Skeletal muscle cell (primary cell): ENCODE measurements at places on chromosomes 2 and 18.

- DNase-seq: no peak
These were observed 218.6 kb downstream of the TCF4 start for GRCh38 chr18:55369346-55369745.

DNA sequence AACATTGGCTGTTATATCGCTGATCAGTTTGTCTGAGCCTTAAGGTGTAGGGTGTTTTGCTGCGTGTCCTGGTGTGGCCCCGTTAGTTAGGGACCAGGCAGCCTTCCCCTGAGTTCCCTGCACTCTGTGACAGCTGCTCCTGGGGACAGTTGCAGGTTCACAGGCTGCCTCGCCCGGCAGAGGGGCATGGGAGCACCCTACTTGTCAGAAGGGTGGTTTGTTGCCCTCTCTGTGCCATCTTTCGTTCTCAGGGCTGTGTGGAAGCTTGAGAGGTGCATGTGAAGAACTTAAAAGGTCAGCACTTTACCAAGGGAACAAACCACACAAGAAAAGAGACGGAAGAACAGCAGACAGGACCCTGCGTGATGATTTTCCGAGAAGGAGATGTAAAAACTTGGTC lies 159.6 kb downstream of the LDLRAD4 start:
- DNase-seq: no peak

DNA sequence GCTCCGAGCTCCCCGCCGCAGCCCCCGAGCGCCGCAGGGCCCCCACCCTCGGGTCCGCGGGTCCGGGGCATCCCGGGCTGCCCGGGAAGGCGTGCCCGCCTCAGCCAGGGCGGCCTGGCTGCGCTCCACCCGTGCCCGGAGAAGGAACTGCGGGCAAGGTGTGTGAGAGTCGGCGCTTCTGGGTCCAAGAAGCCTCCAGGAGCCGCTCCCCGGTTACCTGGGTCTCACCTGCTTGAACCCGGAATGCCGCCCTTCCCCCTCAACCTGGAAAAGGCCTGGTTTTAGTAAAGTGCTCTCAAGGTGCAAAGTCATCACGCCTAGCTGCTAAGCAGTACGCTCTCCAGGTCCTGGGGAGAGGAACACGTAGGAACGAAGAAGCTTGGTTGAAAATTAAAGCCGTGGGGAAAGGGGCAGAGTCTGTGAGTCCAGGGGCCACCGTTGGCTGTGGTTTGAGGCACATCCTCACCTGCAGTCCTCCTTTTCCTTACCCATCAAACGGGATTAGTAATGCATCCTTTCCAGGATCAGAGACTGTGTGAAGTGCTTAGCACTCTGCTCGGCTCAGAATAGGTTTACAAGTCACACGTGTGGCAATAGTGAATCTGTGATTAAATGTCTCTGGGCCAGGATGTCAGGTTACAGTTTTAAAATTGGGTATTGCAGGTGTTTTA lies 1.2 kb downstream of the ASAP2 start:
- no peak for DNase-seq

DNA sequence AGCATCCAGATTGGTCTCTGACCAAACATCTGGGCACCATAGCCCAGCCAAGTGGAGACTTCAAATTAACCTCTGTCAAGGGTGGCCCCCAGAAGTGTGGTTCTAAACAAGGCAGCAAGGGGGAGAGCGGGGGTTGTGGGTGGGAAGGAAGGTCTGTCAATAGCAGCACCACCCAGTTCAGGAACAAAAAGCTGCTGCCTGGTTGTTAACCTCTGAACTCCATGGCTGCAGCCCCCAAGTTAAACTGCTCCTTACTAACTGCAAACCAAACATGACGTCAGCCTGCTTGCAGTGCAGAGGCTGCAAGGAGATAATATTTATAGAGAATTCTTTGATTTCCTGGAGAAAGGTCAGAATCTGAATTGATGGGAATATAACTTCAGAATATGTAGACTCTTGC lies 76.5 kb downstream of the ARL4C start:
- DNase-seq: no peak

GRCh38 chr2:16129716-16130540 lies 189.6 kb downstream of the MYCN start:
- no peak for DNase-seq

DNA sequence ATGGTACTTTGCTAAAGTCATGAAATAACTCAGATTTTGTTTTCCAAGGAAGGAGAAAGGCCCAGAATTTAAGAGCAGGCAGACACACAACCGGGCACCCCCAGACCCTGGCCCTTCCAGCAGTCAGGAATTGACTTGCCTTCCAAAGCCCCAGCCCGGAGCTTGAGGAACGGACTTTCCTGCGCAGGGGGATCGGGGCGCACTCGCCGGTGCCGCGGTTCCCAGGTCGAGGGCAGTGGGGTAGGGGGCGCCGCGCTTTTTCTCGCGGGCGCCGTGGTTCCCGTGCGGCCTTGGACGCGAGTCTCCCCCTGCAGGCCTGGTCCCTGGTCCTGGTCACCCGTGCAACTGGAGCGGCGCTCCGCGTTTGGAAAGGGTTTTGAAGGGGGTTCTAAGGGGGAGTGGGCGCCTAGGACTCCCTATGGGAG lies 1.2 kb downstream of the ZNF236 start:
- DNase-seq: no peak

- no peak for DNase-seq
These were observed 78.0 kb downstream of the MARCHF4 start for GRCh38 chr2:216294305-216294704.

DNA sequence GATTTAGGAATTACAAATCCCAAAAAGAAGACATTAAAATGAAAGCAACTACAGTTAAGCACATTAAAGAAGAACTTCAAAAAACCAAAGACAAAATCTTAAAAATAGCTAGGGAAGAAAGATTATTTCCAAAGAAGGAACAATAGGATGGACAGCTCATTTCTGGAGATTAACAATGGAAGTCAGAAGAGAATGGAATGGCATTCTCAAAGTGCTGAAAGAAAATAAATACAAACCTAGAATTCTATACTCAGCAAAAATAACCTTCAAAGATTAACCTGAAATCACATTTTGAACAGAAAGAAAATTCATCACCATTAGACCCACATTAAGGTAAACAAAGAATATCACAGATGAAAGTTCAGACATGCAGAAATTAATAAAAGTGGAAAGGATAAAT lies 229.2 kb downstream of the HDAC4 start:
- no peak for DNase-seq

- DNase-seq: peak; percentile 18
These were observed 39.3 kb upstream of the NARS1 start for GRCh38 chr18:57660961-57661360.

GRCh38 chr2:201127570-201127969 lies 11.6 kb downstream of the CFLAR start:
- no peak for DNase-seq

GRCh38 chr2:187459256-187459655 lies 11.2 kb upstream of the CALCRL start:
- DNase-seq: no peak

- DNase-seq: no peak
These were observed 34.1 kb upstream of the GNAL start for GRCh38 chr18:11654736-11655605.

GRCh38 chr2:235418918-235419317 lies 74.9 kb upstream of the AGAP1 start:
- DNase-seq: peak; percentile 25

DNA sequence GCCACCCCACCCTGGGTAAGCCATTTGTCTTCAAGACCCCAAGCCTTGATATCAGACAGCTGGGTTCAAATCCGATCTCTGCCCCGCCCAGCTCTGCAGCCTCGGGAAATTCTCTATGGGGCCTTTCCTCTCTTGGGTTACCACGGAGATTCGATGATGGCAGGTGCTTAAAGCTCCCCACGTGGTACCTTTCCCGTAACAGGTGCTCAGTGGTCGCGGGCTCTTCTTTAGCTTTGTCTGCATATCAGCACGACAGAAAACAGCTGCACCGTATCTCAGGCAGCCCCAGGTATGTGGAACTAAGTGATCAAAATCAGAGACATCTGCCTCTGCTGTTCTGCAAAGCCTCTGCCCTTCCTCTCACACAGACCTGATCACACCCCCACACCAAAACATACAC lies 37.4 kb downstream of the TTC32 start:
- no peak for DNase-seq

- DNase-seq: no peak
These were observed 159.4 kb downstream of the ACTR3 start for GRCh38 chr2:114049280-114049679.

- no peak for DNase-seq
These were observed 108.3 kb downstream of the CELF4 start for GRCh38 chr18:37457341-37457740.

DNA sequence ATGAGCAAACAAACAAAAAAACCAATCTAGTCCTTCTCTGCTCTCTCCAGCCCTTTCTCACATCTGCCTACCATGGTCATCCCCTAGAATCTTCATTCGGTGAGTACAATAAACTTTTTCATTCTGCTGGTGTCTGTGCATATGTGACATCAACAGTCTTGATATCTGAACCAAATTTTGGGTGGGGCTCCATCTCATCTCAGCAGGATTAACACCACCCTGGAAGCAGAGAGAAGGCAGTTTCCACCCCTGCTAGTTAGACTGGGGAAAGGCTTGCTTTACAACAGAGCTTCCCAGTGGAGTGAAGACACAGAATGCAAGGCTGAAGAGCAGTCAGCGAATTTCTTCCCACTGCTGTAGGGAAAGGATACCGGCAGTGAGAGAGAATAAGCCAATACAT lies 116.9 kb downstream of the TMEM131 start:
- no peak for DNase-seq

DNA sequence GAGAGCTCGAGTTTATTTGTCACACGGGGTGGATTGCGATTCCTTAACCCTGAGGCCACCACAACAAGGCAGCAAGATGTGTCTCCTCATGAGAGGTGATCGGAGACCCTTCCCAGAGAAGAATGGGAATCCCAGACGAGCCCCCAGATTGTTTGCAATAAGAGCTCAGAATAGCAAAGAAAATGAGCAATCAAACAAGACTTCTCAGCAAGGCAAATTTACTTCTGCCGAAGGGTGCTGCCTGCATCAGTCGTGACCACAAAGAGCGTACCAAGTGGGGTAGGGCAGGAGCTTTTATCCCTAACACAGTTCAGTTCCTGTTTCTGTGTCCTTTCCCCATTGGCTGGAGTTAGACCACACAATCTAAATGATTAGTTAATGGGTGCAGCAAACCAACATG lies 237.5 kb upstream of the SYT4 start:
- no peak for DNase-seq

DNA sequence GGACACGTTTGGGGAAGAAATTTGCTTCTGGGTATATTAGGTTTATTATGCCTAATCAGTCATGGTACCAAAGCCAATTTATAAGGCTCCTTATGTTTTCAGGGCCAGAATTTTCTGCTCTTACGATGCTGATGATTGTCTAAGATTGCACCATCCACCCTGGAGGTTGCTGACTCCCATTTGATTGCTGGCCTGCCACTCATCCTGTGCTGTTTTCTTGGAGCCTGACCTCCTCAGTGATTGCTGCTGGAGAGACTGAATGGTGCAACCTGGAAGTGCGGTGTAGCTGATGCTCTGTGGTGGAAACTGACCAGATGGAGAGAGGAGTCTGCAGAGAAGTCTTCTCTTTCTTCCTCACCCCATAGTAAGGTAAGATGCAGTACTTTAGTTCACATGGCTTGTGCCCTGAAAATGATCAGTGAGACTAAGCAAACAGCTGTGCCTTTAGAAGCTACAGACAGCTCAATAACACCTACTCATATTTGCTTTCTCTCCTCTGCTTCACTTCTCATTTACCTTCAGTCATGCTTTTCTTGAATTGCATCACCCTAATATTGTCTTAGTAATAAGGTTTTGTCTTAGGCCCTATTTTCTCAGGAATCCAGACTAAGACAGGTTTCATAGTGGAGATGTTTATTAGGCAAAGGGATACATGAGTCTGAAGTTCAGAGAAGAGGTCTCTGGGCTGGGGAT lies 17.4 kb downstream of the ZNF24 start:
- no peak for DNase-seq

DNA sequence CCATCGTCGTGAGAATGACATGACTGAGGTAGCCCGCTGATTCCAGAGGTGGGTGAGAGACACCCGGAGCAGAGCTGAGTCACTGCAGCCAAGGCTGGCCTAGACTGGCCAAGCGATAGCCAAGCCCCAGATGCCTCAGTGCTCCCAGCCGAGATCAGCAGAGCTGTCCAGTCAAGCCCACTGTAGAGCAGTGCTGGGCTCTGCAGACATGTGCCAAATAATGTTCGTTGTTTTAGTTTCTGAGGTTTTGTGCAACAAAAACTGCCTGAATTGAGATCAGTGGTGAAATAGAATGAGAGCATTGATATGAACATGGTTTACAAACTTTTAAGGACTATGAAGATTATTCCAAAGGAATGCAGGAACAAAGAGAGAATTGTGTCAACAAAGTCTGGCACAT lies 42.1 kb downstream of the INSIG2 start:
- no peak for DNase-seq

- DNase-seq: no peak
These were observed 60.0 kb downstream of the BOLA3 start for GRCh38 chr2:74087696-74088095.

DNA sequence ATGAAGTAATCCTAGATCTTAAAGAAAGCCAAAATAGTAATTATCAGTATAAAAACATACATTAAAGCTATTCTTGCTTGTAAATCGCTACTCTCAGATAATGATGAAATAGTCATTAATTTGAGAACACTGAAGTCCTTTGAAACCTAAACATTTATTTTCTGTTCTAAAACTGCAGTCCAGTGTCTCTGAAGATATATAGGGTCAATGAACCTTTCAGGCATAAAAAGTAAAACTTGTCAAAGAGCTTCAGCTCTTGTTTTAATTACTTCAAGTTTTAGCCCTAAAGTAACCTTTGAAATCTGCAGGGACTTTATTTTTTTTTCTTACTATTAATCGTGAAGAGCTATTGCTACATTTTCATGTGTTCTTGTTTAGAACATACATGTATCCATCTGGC lies 116.3 kb downstream of the KYNU start:
- DNase-seq: no peak

DNA sequence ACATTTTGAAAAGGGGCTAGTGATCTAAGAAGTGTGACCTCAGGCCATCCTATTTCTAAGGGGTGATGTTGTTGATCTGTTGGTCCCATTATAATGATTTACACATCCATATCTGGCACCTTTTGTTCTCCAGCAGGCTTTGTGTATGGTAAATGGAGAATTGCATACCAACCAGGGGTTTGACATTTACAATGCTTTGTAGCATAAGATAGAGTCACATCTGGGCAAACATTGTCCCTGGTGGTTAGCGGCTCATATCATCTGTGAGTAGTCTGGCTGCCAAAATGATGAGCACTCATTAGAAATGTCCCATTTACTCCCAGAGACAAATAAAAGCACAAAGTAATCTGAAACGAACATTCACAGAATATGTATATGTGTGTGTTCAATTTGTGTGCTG lies 1775.5 kb upstream of the CELF4 start:
- no peak for DNase-seq

- DNase-seq: no peak
These were observed 11.3 kb downstream of the SCYGR5 start for GRCh38 chr2:227677928-227678327.

GRCh38 chr18:25228410-25228809 lies 123.6 kb downstream of the ZNF521 start:
- no peak for DNase-seq

DNA sequence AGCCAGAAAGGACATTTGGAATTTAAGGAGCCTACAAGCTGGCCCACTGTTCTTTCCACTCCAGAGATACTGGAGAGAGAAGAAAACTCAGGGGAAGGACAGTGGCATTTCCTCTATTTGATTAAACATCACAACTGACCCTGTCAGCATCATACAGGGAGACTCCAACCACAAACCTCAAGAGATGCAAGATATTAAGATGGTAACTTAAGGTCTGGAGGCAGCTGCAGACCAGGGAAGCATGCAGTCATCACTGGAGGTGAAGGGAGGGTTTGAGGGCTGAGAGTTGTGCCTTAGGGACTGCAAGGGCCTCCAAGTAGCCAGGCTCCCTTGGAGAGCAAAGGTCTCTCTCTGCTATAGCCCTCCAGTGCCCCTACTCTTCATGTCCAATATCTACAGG lies 67.4 kb downstream of the RNF152 start:
- DNase-seq: peak; percentile 48
